ENCODE measurements at places on chromosomes 2 and 18. TPM values are rescaled to one million over a fixed set of nuclear protein-coding genes. Genes with fewer than 3 reads are reported as not detected.

Gene BCL2
- total RNA-seq, result 140 TPM

Gene SERPINB2
- total RNA-seq, result not detected

Gene VIL1
- total RNA-seq, result not detected

Gene HTR2B
- not detected for total RNA-seq

Gene NDUFB3
- total RNA-seq, result 167 TPM

Gene SOCS6
- 0.92 TPM for total RNA-seq

Gene TUBA3D
- not detected for total RNA-seq

Gene LRP1B
- total RNA-seq, result not detected

Gene RALB
- total RNA-seq, result 45.4 TPM

Gene TCF23
- not detected for total RNA-seq

Gene C2orf78
- not detected for total RNA-seq
